ENCODE measurements at places on chromosomes 2 and 18.

- no peak for DNase-seq
Measured at GRCh38 chr2:167863377-167863776, 384.0 kb downstream of the STK39 start.

DNA sequence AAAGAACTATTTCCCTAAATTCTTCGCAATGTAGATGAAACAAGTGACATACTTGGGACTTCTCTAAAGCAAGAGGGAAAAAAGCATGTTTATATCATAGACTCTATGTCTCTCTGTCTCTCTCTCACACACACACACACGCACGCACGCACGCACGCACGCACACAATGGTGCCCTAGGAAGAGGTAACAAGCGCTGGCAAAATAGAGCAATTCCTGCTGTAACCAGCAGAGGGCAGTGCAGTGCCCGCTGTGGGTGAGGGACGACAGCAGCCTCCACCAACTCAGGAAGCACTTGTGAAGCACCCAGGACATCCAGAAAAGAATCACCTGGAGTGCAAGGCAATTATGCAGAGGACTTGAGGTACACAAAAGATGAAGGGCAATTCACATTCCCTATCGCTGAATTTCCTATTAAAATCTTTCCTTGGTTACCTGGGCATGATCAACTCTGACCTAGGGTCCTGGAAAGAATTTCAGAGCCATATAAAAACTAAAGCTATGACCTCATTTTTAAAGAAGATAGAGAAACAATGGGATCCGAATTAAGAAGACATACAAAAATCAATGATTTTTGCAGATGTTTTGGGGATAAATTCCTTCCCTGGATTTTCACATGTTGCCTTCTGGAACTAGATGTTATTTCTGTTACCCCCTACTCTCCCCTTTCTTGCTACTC is 166.4 kb downstream of the PDE11A start:
- peak; percentile 77 for DNase-seq

GRCh38 chr18:55588111-55588869 is at the start of gene TCF4:
Gene TCF4, minus strand, starts transcription at chr18:55588192. Its CDS starts 1,076 bp downstream, at chr18:55587116.
- DNase-seq, result peak; percentile 60

GRCh38 chr18:59612381-59612780 is 84.8 kb downstream of the CCBE1 start:
- DNase-seq, result no peak

GRCh38 chr2:136232456-136233172 is 114.7 kb upstream of the CXCR4 start:
- no peak for DNase-seq

DNA sequence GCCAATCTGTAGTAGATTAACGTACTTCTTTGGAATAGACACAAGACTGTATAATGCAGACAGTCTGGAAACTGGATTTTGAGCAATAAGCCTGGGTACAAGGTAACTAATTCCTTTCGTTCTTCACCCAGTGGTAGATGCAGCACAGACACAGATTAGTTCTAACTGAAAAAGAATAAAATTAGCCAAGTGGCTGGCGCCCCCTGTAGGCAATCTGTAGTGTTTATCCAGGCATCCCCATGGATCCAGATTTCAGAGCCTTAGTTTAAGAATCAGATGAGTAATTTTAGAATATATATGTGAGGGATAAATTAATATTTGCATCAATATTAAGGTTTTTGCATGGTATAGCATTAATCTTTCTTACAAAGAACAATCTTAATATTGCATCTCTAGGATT is 563.9 kb downstream of the DCC start:
- peak; percentile 26 for DNase-seq

All from hematopoietic multipotent progenitor cell treated with erythropoietin and hydrocortisone succinate and interleukin-3 and kit ligand, for 8 days (in vitro differentiated cells).